ENCODE measurements at places on chromosomes 13 and 19.

DNA sequence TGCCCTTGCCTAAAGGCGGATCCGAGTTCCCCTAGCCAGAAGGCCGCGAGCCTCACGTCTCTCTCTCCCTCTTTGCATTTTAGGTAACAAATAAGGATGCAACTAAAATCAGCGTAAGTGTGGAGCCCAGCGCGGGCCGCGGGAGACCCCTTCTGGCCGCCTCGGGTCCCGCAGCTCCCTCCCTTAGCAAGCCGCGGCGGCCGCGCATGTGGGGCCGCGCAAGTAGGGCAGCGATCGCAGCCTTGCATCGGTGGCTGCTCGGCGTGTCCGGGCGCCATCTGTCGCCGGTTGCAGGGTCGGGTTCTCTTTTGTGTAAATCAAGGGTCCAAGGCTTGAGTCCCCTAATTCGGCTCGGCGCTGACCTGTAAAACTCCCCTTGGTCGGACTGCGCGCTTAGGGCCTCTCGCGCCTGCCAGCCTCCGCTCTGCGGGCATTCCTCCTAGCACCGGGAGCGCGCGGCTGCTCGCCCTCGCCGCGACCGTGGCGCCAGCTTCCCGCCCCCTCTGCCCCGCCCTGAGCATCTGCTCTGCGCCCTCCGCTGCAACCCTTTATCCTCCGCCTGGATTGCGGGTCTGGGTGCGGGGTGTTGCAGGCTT lies 2.7 kb downstream of the VSTM2B start:
- DNase-seq: peak; percentile 80

DNA sequence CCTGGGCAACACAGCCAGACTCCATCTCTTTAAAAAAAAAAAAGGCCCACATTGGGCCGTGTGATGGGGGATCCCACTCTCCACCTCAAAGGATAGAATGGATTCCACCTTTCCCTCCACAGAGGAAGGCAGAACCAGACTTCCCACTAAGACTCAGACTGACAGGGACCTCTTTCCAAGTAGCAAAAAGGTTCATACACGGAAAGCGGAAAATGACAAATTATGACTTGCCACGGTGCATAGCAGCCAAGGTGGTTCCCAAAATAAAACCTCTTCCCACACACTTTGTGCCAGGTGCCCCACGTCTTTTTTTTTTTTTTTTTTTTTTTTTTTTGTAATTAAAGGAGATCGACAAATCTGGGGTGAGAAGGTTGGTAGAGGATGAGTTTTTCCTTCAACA lies 14.4 kb upstream of the TTYH1 start:
- no peak for DNase-seq

DNA sequence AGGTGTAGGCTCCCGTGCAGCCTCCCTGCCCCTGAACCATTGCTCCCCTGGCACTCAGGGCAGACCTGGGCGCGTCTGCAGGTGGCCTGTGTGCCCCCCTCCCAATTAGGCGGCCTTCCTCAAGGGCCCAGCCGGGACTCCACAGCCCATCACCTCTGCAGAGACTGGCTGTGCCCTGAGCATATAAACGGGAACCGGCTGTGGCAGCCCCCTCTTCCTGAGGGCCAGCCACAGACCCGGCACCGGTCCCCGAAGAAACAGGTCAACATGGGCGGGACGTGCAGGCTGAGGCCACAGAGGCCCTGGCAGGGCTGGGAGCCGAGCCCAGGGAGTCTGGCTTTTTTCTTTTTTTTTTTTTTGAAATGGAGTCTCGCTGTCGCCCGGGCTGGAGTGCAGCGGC lies 12.0 kb downstream of the PIAS4 start:
- DNase-seq: no peak

GRCh38 chr13:113597391-113598080 lies 13.0 kb downstream of the TFDP1 start:
- no peak for DNase-seq

DNA sequence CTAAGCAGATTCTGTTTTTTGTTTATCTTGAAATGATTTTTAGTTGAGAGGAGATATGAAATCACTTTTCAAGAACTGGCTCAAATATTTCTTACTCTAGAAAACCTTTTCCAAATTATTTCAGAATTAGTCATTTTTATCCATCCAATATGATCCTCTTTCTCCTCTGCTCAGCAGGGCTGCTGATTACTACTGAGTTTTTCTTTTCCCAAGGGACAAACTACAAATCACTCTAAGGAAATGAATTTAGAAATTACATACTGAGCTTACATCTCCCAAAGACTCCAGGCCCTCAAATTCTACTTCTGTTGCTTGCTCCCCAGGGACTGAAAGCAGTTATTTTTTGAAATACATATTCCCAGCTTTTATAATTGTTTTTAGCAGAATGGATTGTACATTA lies 87.4 kb upstream of the UFM1 start:
- peak; percentile 68 for DNase-seq

DNA sequence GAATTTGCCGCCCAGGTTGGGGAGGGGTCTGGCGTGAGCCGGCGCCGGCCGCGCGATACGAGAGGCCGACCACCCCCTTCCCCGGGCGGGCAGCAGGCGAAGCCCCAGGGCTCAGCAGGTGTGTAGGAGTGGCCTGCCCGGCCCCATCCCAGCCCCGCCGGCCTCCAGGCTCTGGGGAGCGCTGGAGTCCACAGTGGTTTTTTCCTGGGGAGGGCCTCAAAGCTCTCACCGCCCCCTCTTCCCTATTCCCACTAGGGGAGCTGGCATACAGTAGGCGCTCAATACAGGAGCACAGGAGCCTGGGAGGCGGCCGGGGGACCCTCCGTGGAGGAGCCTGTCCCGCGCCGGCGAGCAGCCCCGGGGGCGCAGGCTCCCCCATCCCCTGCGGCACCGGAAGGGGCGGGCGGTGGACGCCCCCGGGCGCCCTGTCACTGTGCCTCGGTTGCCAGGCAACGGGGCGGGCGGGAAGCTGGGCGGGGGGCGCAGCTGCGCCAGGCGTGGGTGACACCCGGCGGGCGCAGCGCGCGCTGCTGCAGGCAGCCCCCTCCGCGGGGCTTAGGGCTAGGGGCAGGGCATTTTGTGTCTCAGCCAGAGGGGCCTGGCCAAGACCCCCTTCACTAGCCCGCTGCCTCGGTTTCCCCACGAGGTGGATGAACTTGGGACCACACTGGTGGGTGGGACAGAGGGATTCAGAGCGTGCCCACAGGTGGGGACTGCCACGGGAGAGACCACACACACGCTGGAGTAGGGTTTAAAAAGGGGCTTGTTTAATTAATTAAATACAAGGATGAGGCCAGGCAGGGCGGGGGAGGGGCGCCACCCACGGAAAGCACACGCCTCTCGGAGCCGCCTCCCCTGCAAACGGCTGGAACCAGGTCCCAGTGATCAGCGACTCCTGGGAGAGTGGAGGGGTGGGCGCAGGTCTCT lies 3.6 kb upstream of the REXO1 start:
- DNase-seq: no peak

DNA sequence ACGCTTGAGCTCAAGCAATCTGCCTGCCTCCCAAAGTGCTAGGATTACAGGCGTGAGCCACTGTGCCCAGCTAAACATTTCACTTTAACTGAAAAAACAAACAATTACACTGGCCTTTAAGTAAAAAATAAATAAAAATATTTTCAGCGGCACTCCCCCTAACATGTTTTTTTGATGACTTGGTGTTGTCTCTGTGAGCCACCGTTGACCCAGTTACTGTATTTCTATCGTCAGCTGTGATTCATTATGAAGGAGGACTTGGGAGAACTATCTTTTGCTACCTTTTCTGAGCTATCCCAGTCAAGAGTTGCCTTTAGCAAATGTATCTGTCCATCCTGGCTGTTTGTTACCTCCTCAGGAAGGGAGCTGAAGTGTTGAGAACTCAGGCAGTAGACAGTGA lies 18.5 kb upstream of the C19orf33 start:
- DNase-seq: peak; percentile 72

- DNase-seq: no peak
Measured at GRCh38 chr13:40764587-40765403, 6.2 kb downstream of the MRPS31 start.

DNA sequence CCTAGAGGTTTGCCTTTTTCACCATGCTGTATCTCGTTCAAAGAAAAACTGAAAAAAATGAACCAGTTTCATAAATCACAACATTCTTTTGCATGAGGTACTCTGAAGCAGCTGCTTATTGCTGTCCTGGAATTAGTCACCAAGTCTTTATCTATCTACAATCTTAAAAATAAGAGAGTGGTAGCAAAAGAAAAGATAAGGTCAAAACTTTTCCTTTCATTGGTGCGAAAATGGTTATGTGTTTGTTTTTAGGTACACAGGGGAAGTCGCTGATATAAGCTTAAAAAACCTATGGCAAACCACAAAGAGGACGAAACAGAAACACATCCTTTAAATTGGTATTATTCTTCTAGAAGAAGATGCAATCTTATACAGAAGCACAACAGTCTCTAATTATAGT lies 20.7 kb downstream of the OBI1 start:
- DNase-seq: no peak

DNA sequence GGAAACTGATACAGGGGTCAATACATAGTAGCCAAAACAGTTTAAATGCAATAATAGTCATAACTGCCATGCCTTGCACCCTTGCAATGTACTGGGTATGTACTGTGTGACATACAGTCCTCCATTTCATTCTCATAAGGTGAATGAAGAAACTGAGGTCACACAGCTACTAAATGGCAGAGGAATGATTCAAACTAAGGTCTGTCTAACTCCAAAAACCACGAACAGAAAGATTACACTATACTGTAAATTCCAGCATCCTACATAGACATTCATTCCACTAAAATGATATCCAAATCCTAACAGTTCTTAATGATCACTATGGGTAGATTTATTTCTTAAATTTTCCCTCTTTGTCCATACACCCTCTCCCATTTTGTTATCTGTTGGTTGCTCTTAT lies 238.1 kb upstream of the SERP2 start:
- DNase-seq: no peak

- DNase-seq: no peak
Measured at GRCh38 chr19:18393836-18394235, 3.6 kb downstream of the LRRC25 start.

- no peak for DNase-seq
Measured at GRCh38 chr13:105377452-105377851, 1158.0 kb downstream of the EFNB2 start.

DNA sequence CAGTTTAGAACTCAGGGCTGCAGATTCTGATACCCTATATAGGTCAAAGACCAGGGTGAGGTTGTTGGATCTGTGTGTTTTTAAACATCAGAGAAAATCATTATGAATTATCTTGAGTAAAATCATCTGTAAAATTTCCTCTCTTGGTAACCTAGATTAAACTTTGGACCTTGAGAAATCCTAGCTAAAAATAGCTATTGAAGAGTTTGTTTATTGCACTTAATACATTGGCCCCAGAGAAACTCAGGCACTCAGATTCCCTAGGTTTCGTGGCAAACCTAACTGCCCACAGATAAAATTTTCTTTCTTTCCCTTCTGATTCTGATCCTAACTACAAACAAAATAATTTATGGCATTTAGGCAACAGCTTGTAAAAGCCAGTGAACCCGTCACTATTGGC lies 102.3 kb downstream of the GPC6 start:
- DNase-seq: no peak

GRCh38 chr13:59710996-59711701 lies 452.6 kb downstream of the DIAPH3 start:
- DNase-seq: peak; percentile 18

- no peak for DNase-seq
Measured at GRCh38 chr19:10852941-10853340, 4.7 kb downstream of the C19orf38 start.

DNA sequence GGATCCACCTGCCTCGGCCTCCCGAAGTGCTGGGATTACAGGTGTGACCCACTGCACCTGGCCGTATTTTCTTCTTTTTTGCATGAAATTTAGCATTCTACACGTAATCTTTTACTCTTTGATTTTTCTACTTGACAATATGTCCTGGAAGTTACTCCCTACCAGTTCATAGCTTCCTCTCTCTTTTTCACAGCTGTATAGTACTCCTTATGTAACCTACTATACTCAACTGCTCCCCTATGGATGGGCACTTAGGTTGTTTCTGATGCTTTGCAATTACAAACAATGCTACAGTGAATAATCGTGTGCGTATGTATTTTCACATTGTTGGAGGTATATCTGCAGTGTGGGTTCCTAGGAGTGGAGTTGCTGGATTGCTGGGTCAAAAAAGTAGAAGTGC lies 90.5 kb upstream of the FARP1 start:
- DNase-seq: no peak

DNA sequence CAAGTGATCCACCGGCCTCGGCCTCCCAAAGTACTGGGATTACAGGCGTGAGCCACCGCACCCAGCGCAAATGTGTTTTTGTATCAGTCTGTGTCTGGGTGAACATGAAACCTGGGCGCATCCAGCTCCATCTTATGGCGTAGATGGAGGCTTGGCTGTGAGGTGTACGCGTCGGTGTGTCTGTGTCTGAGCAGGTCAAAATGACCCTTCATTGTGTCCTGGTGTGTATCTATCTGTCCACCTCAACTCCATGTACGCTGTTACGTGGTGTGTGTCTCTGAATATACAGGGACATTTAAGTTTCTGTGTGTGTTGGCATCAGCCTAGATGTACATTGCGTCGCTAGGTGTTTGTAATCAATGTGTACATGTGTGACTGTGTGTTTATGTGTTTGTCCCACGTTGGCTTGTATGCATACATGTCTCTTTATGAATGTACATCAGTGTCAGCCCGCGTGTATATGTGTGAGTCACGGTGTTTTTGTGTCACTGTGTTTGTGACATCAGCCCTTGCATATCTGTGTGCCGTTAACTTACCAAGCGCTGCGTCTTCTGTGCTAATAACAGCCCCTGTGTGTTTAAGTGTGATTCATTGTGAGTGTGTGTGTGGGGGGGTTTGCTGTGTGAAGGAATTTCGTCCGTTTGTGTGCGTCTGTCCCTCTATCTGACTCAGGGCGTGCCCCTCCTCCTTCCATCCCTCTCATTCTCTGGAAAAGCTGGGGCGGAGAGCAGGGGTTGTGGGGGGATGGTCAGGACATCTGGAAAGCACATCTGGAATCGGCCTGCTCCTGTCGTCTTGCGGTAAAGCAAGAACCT lies 6.4 kb downstream of the AXL start:
- DNase-seq: peak; percentile 91

DNA sequence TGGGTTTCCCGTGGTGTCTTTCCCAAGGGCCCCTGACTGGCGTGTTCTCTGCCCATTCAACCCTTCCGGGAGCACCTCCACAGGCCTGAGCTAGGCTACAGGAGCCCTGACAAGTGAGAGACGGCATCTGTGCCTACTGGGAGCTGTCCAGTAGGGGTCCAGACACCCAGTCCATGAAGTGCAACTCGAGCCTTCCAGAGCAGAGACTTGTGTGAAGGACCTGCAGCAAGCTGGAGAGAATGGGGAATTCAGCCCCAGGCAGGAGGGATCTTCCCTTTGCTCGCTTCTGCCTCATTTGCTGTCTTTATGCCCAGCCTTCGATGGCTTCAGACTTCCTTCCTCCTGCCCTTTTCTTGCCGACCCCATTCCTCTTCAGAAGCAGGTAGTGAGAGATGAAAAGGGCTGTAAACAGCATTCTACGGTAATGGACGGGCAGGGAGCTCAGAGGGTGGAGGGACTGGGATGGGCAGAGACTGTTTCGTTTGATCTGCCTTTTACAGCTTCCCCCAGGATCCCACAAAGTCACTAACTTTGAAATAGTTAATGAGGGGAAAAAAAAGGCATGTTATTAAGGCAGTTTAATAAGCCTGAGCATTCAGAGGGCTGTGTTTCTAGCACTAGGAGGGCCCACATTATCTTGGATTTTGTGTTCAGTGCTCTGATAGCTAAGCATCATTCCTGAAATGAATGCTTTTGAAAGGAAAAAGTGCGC lies 327.6 kb downstream of the FGF9 start:
- DNase-seq: no peak

Data from adipocyte (in vitro differentiated cells).